Suppressor macrophage treated with lipopolysaccharide for 1 hour (primary cell): ENCODE measurements at places on chromosomes 3 and 15.

GRCh38 chr3:96619475-96619874 lies 194.9 kb upstream of the EPHA6 start:
- no peak for DNase-seq

DNA sequence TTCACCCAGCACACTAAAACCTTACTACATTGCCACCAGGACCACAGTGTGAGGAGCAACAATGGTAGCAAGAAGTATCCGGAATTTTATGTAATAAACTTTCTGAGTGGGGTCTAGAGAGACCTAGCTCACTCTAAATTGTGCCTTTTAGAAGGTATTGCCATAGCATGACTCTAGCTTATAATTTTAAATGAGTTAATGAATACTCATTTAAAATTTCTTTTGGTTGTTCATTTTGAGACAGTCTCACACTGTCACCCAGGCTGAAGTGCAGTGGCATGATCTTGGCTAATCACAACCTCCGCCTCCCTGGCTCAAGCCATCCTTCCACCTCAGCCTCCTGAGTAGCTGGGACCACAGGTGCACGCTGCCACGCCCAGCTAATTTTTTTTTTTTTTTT lies 26.2 kb downstream of the EDC3 start:
- DNase-seq: no peak

GRCh38 chr3:134934933-134935332 lies 139.9 kb downstream of the EPHB1 start:
- DNase-seq: no peak

- no peak for DNase-seq
Measured at GRCh38 chr15:66611257-66612053, 45.7 kb upstream of the LCTL start.

DNA sequence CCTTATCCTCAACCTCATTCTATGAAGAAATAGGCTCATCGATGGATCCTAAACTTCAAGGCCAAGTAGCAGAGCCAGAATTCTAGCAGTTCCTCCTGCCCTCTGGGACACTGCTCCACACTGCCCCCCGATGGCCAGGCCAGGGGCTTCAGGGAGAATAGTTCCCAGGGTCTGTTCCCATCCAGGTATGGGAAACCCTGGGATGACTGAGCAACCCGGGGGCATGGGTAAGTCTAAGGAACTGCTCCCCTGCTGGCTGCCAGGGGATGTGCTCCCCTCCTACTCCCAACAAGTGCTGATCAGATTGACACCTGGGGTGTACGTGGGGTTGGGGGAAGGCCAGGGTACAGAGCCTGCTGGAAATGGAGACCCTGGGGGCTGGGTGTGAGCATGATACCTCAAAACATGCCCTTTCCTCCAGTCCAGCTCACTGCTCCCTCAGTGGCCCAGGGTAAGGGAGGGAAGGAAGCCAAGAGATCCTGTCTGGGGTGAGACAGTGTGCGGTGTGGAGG lies 7.6 kb downstream of the ULK3 start:
- DNase-seq: peak; percentile 70

DNA sequence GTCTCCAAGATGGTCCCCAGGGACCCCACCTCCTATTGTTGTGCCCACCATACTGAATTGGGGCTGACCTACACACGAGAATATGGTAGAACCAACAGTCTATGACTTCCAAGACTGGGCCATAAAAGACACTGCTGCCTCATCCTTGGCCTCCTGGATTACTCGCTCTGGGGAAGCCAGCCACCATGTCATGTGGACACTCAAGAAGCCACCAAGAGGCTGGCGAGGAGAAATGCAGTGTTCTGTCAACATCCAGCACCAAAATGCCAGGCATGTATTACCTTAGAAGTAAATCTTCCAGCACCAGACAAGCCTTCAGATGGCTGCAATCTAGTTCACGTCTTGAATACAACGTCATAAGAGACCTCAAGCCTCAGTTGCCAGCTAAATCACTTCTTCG lies 17.1 kb upstream of the TPM1 start:
- DNase-seq: peak; percentile 17

DNA sequence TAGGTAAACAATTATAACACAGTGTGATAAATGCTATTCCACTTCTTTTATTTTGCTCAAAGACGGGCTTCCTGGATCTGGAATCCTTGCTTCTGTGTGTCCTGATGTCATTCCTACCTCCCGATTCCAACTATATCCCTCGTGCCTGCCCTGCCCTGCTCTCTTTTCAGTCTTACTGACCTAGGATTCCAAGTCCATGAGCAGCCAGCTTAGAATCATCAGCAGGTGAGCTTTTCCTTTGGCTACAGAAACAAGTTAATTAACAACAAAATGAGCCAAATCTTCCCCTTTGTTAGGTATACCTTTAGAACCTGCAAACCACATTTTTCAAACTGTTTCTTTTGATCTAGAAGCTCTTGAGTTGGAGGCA lies 21.9 kb upstream of the KPNA1 start:
- DNase-seq: no peak

- DNase-seq: no peak
Measured at GRCh38 chr3:180612364-180612763, 10.4 kb downstream of the TTC14 start.

GRCh38 chr3:177385831-177386301 lies 188.6 kb upstream of the TBL1XR1 start:
- peak; percentile 75 for DNase-seq

DNA sequence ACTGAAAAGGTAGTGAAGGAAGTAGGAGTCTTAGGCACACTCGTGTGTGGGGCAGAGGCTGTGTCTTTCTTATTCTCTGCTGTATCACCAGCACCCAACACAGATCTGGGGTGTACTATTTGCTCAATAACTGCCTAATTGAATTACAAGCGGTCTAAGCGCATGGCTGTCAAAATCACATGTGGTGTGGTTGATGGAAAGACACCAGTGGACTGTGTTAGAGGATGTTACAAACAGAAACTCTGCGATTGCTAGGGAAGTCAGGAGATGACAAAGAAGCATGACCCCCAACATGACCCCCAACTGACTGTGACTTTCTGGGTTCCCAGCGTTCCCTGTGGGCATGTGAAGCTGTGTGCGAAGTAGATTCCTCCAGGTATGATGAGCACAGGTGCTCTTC lies 32.0 kb downstream of the ATG7 start:
- peak; percentile 68 for DNase-seq

DNA sequence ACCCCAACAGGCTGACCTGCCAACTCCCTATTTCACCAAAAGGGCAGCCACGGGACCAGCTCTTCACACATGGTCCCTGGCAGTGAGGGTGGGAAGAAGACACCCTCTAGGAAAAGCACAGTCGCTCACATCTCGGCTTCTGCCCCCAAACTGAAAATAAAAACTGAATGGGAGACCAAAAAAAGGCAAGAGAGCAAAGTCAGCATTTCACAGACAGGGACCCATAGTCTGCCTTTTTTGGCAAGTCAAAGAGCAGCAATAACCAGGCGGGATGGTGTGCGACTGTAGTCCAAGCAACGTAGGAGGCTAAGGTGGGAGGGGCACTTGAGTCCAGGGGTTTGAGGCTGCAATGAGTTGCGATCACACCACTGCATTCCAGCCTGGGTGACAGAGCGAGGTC lies 154.1 kb downstream of the ADAMTS17 start:
- DNase-seq: no peak

DNA sequence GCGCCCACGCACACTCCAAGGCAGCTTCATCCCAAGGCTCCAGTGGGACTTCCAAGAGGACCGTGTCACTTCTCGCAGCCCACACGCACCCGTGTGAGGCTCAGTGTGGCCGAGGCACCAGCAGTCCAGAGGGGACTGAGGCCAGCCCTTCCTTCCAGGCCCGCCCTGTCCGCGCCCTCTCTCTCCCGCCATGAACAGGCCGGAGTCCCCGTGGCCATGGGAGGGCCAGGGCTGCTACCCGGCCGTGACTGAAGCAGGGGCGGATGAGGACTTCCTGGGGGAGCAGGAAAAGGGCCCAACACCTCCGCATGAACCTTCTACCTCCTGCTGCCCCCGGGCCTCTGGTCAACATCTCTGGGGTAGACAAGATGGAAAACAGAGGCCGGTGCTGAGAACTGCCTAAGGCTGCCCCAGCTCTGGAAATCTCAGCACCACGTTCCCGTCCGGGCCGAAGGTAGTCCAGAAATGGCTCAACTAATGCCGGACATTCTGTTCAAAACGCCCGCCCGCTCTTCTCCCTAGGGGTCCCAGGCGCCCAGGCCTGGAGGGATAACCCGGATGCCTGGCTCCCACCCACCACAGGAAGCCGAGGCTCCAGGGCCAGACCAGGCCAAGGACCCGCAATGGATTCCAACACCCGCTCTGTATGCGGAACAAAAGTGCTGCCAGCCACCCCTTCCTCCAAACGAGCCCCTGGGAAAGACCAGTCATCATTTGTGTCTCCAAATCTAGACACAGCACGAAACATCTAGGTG lies 32.7 kb downstream of the TNK2 start:
- DNase-seq: no peak

DNA sequence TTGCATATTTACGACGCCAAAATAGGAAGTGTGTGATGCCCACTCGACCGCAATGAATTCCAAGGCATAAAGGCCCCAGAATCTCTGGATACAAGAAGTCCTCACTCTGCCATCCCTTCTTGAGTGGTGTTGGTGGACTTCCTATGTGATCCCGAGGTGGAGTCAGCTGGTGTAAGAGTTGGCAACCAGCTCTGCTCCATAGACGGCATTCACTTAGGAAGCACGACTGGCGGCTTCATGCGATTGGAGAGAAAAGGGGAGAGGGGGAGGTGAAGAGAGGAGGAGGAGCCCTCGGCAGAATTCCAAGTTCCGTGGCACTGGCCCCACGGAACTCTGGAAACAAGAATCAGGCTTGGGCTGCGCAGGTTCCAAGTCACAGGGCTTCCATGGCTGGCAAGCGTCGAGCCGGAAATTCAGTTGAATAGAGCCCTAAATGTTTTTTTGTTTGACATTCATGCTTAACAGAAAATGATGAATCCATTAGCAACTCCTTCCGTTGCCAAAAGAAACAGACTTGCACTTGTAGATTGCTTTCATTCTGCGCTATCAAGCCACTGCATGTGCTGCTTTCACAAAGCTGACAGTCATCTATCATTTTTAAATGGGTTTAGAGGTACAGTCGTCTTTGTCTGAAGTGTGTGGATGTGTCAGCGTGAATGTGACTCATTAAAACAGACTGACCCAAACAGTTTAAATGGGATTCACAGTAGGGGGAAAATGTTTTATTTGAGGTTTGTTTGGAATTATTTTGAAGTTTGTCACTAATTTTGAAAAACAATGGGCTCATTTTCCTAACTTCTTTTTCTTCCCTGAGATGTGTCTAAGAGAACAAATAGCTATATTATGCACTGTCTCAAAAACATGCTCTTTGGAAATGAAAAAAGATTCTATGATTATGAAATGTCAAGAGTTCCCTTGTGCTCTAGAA lies 428.3 kb upstream of the ATP11B start:
- no peak for DNase-seq

GRCh38 chr3:37730383-37730782 lies 131.3 kb upstream of the CTDSPL start:
- DNase-seq: no peak

GRCh38 chr3:4711680-4711992 lies 218.5 kb downstream of the ITPR1 start:
- DNase-seq: no peak

GRCh38 chr15:32668942-32669341 lies 27.4 kb downstream of the SCG5 start:
- DNase-seq: no peak
